Astrocyte of the cerebellum (primary cell): ENCODE measurements at places on chromosomes 7 and 10.

- DNase-seq = no peak
These were observed 35.7 kb downstream of the SEMA3E start for GRCh38 chr7:83613232-83613631.

GRCh38 chr7:54880326-54880989 is 121.4 kb upstream of the SEC61G start:
- no peak for DNase-seq

- DNase-seq = no peak
These were observed 120.1 kb upstream of the AGK start for GRCh38 chr7:141431140-141431479.

DNA sequence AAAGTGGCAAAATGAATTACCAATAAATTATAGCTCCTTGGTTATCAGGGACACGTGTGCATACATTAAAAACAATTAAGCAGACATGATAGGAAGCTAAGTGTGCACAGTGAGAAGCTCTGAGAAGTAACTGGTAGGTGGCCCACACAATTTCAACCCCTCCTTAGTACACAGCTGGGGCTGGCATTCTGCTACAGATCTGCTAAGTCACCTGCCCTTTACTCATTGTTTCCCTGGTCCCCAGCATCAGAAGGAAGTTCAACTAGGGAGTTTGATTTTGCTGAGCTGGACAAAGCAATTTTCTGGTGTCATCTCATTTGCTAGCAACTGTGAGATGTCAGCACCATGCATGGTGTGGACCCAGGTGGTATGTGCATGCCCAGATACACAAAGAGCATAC is 424.1 kb upstream of the NPVF start:
- DNase-seq = no peak

- no peak for DNase-seq
These were observed 909.7 kb downstream of the DNAJB9 start for GRCh38 chr7:109479388-109479787.

DNA sequence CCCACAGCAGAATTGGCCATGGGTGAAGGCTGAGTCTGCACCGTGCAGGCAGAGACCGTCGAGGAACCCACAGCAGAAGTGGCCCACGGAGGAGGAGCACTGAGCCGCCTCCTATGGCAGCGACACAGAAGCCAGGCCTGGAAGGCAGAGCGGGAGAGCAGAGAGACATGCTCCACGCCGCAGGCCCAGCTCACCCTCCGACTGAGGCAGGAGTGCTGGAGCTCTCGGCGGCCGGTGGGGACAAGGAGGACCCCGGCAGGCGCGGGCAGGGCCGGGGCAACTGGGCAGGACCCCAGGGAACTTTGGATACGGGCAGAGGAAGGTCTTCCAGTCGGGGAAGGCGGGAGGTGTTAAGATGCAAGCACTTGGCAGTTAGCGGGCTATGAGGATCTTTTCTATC is 420.4 kb downstream of the DNAJB6 start:
- no peak for DNase-seq

DNA sequence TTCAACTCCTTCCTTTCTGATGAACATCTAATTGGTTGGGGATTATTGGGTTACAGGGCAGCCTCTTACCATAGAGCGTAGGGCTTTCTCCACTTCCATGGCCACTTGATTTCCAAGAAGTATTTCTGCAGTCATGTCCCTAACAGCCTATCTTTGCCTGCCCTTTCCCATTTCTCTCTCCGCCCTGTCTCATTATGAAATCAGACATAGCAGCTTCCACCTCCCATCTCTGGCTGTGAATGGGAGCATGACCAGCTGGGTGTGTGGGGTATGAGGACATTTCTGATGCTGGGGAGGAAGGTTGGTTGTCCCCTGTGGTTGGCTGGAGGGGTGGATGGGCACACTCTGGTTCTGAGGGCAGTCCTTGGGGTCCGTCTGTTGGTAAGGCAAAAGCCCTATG is 41.2 kb downstream of the ADCYAP1R1 start:
- DNase-seq = no peak

DNA sequence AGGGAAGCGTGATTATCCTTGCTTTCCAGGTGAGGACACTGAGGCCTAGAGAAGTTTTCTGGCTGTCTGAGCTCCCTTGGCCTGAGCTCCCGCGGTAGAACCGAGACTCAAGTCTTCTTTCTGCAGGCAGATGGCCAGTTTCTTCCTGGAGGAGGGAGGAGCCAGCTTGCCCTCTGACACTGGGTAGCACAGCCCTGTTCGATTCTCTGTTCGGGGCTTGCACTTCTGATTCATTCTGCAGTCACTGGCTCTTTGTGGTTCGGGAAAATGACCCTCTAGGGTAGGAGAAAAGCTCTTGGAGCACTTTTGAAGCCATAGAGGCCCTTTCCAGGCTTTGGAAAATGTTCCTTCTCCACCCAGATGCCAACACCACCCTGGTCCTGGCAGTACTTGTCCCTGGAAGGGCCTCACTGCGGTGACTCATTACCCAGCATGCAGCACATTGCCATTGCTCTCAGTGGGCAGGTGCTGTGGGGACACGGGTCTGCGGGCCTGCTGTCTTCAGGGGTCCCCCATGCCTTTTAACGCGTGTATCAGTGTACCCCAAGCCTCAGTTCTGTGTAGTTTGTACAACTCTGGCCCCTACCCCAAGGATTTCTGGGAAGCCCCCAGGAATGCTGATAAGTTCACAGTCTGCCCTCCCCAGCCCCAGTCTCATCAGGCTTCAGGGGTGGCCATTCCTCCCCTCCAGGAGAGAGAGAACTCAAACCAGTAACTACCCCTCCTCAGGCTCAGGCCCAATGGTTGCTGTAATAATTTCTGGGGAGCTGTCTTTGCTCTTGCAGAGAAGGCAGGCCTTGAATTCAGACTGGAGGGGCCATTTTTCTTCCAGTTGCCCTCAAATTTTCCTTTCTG is 11.9 kb downstream of the CHST3 start:
- DNase-seq = no peak

- no peak for DNase-seq
These were observed 252.5 kb downstream of the SLC25A13 start for GRCh38 chr7:96069401-96069800.

DNA sequence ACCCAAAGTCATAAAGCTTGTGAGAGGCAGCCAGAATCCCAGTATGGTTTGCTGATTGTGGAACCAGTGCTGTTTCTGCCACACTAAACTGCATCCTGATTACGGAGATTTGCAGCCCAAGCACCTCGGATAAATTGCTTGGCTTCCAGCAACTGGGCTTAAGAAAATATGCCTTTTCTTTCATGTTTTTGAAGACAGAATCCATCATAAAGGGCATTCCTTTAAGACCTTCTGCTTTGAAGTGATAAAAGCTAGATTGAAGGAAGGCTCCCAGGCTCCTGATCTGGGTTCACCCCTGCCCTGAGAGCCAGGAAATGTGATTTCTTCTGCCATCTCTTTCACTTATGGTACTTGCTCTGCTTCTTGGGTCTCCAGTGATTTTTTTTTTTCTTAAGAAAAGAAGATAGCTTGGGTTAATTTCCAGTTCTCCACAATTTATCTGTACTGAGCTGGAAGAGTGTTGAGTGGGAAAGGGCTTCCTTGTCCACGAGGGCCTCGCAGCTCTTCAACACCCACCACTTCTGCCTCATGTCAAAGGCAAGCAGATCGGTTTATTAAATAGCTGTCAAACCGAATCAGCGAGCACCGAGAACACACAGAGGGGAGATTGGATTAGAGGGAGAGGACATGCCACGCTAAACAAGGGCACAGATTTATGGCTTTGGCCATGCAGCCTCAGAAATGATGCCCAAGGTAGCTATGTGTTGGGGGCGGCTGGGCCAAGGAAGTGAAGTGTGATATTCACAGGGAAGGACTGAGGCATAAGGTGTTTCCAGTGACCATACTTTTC is 94.9 kb upstream of the TBX20 start:
- DNase-seq = no peak

- peak; percentile 46 for DNase-seq
These were observed 50.5 kb downstream of the PRF1 start for GRCh38 chr10:70551971-70552422.

- DNase-seq = no peak
These were observed 377.6 kb downstream of the GPR158 start for GRCh38 chr10:25552283-25552919.

GRCh38 chr7:37510043-37510634 is 61.5 kb upstream of the ELMO1 start:
- DNase-seq = no peak

DNA sequence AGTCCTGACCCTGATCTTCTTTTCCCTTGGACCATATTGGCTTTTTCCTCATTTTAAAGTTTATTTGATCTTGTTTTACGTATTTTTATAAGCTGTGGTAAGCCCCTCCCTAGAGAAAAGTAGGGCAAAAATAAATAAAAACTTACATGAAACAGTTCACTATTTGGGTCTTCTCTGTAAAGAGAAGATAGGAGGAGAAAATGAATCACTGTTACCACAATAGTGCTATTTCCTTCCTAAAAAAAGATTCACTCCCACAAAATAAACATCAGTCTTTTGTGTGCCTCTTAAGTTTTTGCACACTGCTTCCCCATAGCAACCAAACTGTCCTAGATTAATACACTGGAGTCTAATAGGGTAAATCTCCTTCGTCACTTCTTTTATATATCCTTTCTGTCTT is 1.4 kb upstream of the SVIL start:
- no peak for DNase-seq

GRCh38 chr10:78045237-78045636 is 11.6 kb downstream of the RPS24 start:
- DNase-seq = no peak

DNA sequence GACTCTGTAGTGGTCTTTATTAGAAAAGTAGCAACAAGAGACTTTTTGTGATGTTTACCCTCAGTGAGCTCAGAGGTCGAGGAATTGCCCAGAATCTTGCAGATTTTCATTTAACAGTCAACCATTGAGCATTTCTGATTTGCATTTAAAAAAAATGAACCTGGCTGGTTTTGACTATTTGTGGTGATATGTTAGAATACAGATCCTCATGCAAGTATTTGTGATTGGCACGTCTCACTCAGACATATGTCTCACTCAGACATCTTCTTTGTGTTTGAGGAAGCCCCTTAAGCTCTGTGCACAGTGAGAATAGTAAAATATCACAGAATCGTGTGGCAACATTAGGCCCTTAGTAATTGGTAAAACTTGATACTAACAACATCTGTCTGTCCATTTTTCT is 113.2 kb downstream of the SND1 start:
- DNase-seq = no peak

DNA sequence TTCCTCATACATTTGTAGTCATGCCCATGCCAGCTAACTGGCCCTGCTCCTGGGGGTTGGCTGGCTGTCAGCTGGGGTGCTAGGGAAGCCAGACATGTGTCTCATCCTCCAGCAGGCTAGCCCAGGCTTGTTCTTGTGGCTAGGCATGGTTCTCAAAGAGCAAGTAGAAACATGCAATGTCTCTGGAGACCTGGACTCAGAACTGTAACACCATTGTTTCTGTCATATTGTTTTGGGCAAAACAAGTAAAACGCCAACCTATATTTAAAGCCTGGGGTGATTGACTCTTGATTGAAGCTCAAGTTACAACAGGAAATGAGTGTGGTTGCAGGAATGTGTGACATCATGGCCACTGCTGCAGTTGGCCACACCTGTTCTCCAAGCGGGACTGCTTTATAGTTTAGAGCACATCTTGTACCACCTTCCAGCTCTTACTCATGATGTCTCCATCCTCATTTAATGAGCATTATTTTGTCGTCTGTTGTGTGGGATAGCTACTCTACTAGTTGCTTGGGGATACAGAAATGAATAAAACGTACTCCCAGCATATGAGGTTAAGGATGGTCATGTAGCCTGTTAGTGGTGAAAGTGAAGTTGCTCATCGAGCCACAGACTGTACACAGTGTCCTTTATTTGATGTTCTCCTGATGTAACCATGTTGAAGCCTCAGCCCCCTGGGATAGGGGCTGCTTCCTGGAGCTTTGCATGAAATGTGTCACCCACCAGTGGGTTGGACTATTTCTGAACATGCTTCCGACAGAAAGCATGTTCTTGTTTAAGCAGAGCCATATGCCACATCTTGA is 168.4 kb downstream of the SORCS3 start:
- peak; percentile 4 for DNase-seq

DNA sequence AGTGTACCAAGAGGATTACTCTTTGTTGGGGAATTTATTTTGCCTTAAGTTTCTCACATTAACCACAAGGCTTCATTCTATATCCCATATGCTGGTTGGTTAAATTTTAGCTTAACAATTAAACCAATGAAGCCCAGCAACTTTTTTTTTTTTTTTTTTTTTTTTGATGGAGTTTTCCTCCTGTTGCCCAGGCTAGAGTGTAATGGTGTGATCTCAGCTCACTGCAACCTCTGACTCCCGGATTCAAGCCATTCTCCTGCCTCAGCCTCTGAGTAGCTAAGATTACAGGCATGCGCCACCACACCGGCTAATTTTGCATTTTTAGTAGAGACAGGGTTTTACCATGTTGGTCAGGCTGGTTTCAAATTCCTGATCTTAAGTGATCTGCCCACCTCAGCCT is 75.0 kb upstream of the MKX start:
- no peak for DNase-seq

- DNase-seq = no peak
These were observed 2.6 kb upstream of the METTL27 start for GRCh38 chr7:73844848-73845460.

DNA sequence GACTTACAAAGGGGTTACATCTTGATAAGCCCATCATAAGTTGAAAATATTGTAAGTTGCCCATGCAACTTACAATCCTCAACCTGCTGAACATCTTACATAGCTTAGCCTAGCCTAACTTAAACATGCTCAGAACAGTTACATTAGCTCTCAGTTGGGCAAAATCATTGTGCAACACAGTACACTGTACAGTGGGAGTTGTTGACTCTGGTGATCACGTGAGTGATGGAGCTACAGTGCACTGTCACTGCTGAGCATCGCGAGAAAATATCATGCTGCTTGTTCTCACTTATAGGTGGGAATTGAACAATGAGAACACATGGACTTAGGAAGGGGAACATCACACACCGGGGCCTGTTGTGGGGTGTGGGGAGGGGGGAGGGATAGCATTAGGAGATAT is 214.9 kb upstream of the ZMIZ1 start:
- no peak for DNase-seq

DNA sequence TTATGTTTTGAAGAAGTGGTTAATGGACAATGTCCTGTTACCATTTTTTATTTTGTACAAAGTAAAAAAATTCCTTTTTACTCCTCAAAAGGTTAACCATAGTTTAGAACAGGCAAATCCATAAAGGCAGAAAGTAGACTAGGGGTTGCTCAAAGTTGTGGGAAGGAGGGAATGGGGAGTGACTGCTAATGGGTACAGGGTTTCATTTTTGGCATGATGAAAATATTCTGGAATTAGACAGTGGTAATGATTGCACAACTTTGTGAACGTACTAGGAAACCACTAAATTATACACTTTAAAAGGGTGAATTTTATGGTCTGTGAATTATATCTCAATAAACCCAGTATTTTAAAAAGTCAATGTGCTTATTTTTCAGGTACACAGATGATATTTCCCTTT is 35.4 kb upstream of the CDK14 start:
- peak; percentile 49 for DNase-seq

- no peak for DNase-seq
These were observed 405.0 kb downstream of the ADRA2A start for GRCh38 chr10:111481866-111482265.

GRCh38 chr10:121322046-121322445 is 276.2 kb downstream of the FGFR2 start:
- DNase-seq = no peak

- no peak for DNase-seq
These were observed 100.7 kb upstream of the DKK1 start for GRCh38 chr10:52213321-52213752.
